ENCODE measurements at places on chromosomes 6 and 20. TPM values are rescaled to one million over a fixed set of nuclear protein-coding genes. Genes with fewer than 3 reads are reported as not detected.

The EFCAB8 gene
- 0.39 TPM for total RNA-seq

The FAM209B gene
- 1.2 TPM for total RNA-seq

The KCNG1 gene
- 3.1 TPM for total RNA-seq

The BPIFA1 gene
- total RNA-seq: not detected

The ZBTB46 gene
- total RNA-seq: 1.2 TPM

The CCND3 gene
- 351 TPM for total RNA-seq

The SOX4 gene
- 1.5 TPM for total RNA-seq

The FBXO5 gene
- total RNA-seq: 29.4 TPM

The SLC44A4 gene
- total RNA-seq: 0.12 TPM

The CDH4 gene
- total RNA-seq: not detected

The PKIB gene
- not detected for total RNA-seq

The FAM217A gene
- not detected for total RNA-seq

The OGFRL1 gene
- total RNA-seq: 4.2 TPM

The GRIK2 gene
- not detected for total RNA-seq

The CCM2L gene
- total RNA-seq: not detected

The C20orf141 gene
- total RNA-seq: not detected

All from activated T-helper 1 cell treated with anti-CD3 and anti-CD28 coated beads, Interleukin-12 subunit alpha, Interleukin-12 subunit beta, Interleukin-2, Interleukin-4 antibody, amounts not matched to agents 30 ng/mL and 10 ng/mL and 1 ng/mL, durations not matched to agents 14 hours and 24 hours and 36 hours (primary cell).